Nucleus accumbens (tissue), 56 donors: ENCODE measurements at places on chromosomes 2 and 18.

- no peak for DNase-seq
Observed at GRCh38 chr2:9867881-9868280, 24.6 kb downstream of the TAF1B start.

- DNase-seq, result no peak
Observed at GRCh38 chr18:23703057-23703986, 14.1 kb downstream of the LAMA3 start.

GRCh38 chr2:239533569-239534316 is 132.9 kb upstream of the HDAC4 start:
- no peak for DNase-seq

DNA sequence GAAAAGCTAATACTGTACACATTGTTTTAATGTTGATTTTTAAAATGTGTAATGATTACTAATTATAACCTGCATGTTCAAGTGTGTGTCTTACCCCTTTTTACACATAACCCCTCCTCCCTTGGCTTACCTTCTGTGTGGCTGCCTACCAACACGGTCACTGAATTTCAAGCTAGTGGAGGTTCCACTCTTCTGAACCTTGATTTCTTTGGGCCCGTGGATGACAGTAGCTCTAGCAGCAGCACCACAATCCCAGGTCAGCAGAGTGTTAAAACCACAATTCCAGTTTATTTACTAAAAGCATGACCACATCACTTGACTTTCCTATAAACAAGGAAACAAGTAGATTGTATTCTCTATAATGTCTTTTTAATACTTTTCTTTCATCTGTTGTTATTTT is 56.9 kb downstream of the AFTPH start:
- no peak for DNase-seq

- DNase-seq, result no peak
Observed at GRCh38 chr2:200077210-200077650, 121.8 kb downstream of the MAIP1 start.

- DNase-seq, result no peak
Observed at GRCh38 chr18:51614033-51614432, 416.6 kb upstream of the MEX3C start.

GRCh38 chr2:236782938-236783337 is 213.3 kb downstream of the ACKR3 start:
- no peak for DNase-seq

GRCh38 chr2:126686841-126687485 is 31.0 kb downstream of the GYPC start:
- no peak for DNase-seq

- no peak for DNase-seq
Observed at GRCh38 chr2:9179572-9180201, 26.9 kb upstream of the ASAP2 start.

- DNase-seq, result no peak
Observed at GRCh38 chr2:120976501-120977307, 241.0 kb downstream of the GLI2 start.

- no peak for DNase-seq
Observed at GRCh38 chr2:14577843-14578242, 54.7 kb upstream of the LRATD1 start.
